ENCODE measurements at places on chromosomes 7 and 10. TPM values are rescaled to one million over a fixed set of nuclear protein-coding genes. Genes with fewer than 3 reads are reported as not detected.

FAM25C gene
- total RNA-seq = not detected

HTR5A gene
- total RNA-seq = not detected

FBXO24 gene
- total RNA-seq = 1.1 TPM

DNA sequence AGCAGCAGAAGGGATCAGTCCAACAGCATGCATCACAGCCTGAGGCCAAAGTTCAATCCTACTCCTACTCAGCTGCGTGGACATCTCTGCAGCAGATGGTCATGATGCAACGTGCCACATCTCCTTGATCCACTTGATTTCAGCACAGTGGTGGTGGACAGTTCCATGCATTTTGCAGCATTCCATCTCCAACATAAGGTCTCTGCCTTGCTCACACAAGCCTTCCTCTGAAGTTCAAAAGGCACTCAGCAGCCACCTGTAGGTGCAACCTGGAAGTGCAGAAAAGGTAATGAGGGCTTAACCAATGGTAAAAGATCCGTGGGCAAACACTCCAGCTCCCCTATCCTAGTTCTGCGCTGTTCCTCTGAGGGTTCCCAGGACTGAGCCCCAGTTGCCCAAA, 57.5 kb upstream of the CHCHD3 start:
- DNase-seq = no peak

DNA sequence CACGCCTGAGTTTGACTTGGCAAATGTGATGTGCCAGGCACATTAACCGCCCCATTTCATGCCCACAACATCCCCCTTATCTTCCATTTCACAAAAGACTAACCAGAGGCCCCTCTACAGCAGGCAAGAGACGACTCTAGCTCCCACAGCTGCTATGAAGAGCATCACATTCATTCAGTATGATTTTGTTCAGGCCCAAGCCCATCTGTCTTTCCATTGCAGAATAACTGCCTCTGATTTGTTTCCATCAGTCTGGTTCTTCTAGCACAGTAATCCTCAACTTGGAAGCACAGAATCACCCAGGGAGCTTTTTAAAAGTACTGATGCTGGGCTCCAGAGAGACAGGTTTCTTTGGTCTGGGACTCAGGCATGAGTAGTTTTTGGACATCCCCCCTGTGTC, 169.7 kb downstream of the NEURL1 start:
- no peak for DNase-seq

DNA sequence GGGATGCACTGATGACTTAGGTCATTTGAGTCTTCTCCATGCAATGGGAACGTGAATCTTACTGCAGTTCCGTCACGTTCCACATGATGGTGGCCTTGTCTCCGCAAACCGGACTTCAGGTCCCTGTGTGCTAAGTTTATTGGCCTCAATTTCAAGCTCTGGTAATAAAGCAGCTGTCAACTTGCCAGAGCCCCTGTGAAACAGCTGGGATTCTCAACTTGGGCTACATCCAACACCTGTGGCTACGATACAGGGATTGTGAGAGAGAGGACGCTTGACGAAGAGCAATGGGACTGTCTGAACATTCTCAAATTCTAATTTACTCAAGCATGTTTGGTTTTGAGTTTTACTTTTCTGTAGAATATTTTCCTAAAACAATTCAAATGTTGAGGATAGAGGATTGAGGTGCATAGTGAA, 174.2 kb downstream of the PTN start:
- DNase-seq = no peak
